GM20000 (cell line): ENCODE measurements at places on chromosomes 12 and 14.

DNA sequence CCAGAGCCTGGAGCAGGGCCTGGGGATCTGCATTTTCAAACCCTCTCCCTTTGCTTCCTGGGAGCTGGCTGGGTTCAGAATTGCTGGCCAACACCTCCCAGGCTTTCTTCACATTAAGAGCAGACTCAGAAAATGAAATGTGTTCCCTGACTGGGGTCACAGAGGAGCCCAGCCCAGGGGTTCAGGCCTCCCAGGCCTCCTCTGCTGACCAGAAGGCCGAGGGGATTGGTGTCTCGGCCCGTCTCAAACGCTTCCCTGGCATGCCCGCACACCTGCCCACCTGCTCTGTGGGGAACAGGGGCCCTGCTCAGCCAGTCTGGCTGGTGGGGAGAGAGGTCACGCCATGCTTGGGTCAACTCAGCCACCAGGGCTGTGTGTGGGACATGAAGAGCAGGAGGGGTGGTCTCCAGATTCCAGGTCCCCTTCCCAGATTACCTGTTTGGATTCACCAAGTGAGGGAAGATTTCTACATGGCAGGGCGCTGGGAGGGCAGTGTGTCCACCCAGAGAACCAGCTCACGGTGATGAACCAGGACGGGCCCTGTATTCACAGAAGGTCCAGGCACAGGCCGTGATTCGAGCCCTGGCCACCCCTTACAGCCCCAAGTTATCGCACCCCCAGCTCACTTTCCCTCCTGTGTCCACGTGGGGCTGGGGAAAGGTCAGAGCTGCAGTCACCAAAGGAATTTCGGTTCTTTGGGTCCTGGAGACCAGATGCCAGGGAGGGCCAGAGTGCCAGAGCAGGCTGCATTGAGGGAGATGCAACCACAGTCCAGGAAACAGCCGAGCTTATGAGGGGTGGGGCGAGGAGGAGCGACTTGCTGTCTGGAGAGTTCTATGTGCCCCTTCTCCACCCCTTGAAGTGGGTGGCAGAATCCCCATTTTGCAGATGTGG, 55.2 kb upstream of the RIN3 start:
- no peak for DNase-seq

- no peak for DNase-seq
Observed at GRCh38 chr14:33511851-33512640, 438.8 kb downstream of the EGLN3 start.

- no peak for DNase-seq
Observed at GRCh38 chr14:76131071-76131965, 20.4 kb upstream of the GPATCH2L start.

GRCh38 chr12:115268451-115268850, 584.5 kb upstream of the TBX3 start:
- DNase-seq: no peak

- no peak for DNase-seq
Observed at GRCh38 chr12:3035815-3036702, 41.1 kb upstream of the TSPAN9 start.
